SIG-M5 (cell line): ENCODE measurements at places on chromosomes 3 and 15.

DNA sequence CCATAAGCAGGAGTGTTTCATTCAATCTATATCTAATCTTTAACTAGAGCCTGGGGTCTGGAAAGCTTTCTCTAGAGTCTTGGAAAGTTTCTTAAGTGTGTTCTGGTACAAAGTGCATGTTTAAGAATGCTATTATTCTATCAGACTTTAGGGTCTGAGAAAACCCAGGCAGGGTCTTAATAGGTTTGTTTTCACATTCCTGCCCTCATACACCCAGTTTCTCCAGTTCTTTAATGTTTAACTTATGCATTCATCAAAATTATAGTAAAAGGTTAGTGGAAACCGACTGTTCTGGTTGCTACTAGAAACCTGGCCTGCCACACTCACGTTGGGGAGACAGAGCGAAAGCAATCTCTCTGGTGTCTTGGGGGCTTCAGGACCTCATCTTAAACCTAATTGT lies 102.9 kb upstream of the WDR72 start:
- DNase-seq: no peak

DNA sequence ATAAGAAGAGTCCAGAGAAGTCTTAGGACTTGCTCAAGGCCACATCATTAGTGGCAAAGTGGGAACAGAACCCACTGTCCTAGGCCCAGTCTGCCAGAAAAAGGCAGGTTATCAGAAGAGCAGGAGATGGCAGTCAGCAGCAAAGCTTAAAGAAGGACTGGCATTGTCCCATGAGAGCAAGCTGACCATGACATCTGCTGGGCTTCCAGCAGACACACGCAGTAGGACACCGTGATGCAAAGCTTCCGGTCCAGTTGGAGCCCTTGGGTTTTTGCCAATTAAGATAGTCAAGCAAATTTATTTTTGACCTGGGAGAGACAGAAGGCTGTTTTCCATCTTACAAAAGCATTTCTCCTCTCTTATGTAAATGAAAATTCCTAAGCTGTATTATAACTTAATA lies 42.1 kb downstream of the ZBTB38 start:
- no peak for DNase-seq

- no peak for DNase-seq
Observed at GRCh38 chr15:92505611-92506010, 111.9 kb downstream of the ST8SIA2 start.

- no peak for DNase-seq
Observed at GRCh38 chr3:71441925-71442651, 141.4 kb downstream of the FOXP1 start.

DNA sequence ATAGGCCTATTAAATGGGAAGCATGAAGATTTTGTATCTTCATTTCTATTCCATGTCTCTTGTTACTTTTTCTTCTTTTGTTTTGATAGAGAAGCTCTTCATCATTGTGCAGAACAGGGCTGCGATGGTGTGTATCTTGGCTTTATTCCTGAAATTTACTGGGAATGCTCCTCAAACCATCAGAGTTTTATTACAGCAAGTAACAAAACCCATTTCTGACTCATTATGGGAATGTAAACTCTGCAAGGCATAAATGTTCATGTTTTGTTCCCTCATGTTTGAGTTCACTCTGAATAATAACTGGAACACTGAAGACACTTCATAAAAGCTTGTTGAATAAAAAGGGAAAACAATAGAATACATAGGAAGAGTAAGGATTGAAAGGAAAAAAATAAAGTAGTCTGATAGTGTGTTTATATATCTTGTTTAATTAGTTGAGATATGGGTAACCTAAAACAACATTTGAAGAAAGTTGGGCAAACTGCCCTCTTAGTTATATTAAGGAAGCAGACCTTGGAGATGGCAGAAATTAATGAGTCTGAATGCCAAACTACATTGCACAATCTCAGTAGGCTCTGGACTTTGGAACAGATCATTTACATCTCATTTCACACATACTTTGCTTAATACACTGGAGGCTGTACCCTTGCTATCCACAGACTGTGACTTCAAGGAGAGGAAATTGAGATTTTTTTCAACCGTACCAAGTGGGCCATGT lies 521.5 kb downstream of the GRM7 start:
- no peak for DNase-seq

DNA sequence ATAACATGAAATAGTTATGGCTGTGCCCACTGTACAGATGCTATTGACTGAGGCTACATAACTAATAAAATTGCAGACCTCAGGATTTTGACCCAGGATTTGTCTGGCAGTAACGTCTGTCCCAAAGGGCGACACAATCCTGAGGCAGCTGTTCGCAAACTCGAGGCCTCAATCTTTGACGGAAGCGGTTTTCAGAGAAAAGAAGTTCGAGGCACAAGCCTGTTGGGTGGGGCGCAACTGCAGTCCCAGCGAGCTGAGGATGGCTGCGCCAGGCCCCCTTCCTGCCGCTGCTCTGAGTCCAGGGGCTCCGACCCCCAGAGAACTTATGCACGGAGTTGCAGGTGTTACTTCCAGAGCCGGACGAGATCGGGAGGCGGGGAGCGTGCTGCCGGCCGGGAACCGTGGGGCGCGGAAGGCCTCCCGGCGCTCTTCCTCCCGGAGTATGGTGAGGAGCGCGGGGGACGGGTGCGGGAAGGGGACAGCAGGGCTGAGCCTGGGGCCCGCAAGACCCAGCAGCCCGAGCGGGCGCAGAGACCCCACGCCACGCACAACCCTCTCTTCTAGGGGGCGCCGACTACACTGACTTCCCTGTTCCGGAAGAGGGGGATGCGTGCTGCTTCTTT lies at the start of gene PARP15:
Gene PARP15, plus strand, starts transcription at position 242 of the 623 bp plus-strand sequence. Its CDS starts 18 bp downstream, at position 260.
- DNase-seq: no peak

- no peak for DNase-seq
Observed at GRCh38 chr15:68730976-68731897, 89.5 kb downstream of the ANP32A start.
